ENCODE measurements at places on chromosomes 5 and 9.

GRCh38 chr9:14213504-14213903, 100.4 kb downstream of the NFIB start:
- no peak for DNase-seq

DNA sequence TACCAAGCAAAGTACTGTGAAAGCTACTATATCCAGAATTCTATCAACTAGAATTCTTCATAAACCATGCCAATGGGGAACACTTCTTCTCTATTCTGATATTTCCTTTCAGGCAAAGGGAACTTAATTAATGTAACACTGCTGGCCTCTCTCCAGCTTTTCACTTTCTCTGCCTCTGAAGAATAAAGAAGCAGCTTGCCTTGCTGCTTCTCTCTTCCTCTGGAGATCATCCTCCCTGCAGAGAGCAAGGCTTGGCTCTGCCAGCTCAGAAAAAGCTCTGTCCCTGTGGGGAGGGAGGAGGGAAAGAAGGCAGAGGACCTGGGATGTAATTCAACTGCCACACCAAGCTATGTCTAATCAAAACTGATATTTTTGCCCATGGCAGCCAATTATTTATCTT, 6.5 kb downstream of the CTNND2 start:
- DNase-seq = no peak

DNA sequence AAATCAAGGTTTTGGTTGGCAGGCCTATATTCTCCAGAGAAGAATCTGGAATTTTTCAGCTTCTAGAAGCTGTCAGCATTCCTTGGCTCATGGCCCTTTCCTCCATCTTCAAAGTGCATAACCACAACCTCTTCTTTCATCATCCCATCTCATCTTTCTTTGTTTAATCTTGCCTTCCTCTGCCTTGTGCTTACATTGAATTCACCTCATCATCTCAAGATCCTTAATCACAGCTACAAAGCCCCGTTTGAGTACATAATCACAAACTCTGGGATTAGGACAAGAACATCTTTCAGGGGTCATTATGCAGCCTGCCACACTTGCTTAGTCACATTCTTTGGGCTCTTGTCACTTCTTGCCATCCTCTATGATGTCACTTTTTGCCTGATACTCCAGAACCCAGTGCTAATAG, 130.3 kb downstream of the FOXD1 start:
- no peak for DNase-seq

DNA sequence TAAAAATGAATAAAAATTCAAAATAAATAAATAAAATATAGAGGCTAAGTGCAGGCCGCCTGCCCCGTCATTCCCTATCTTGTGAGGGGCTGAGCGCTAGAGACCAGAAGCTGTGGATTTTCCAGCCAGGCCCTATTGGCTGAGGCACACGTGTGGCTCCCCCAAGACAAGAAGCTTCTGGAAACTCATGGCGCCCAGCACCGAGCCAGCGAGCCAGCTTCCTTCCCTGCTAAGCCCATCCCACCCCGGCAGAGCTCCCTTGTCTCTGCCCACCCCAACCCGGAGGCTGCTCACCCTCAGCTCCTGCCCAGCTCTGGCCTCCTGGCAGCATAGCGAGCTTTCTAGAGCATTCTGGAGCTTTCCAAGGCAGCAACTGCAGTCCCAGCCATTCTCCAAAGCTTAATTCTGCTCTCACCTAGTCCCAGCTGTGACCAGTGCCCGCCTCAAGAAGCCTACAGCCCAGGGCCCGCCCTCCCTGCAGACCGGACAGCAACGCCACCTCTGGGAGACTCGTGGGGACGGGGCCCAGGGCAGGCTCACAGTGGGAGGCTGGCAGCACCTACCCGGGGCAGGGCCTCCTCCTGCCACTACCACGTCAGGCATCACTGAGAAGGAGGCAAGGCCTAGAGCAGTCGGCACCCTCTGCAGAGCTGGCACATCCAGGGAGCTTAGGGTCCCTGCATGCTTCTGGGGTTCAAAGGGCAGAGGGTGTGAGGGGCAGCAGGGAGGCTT, 23.2 kb upstream of the TMEM250 start:
- DNase-seq = no peak

DNA sequence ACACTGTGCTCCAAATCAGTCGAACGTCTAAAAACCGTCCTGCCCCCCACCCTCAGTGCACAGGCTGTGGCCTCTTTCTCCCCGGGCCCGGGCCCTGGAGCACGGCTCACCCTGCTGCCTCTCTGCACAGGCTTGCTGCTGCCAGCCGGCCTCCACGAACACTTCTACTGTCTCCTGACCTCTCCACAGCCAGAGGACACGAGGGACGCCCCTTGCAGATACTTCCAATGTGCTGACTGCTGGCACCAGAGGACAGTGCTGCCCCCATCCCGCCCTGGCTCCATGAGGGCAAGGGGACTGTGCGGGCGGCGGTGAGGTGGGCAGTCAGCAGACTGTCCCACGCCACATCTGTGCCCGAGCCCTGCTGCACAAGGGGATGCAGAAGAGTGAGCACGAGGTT, 174.8 kb downstream of the COL23A1 start:
- DNase-seq = no peak

- DNase-seq = no peak
Measured at GRCh38 chr5:140992828-140993227, 26.6 kb downstream of the PCDHAC2 start.

GRCh38 chr9:22010866-22011625, 1.9 kb upstream of the CDKN2B start:
- DNase-seq = no peak

DNA sequence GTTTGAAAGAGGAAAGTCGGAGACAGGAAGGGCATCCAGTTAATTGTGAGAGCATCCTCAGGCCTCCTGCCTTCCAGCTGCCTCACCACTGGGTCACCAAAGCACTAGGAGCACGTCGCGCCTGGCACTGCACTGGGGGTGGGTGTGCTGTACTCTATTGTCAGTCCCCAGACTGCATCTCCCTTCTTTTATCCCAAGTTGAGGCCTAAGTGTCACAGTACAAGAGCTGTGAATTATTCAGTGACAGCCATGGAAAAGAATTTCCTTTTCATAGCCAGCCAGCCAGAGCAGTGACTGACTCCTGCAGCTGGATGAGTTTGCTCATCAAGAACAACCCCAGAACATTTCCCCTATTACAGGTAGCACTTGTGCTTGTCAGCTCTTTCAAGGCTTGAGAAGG, 16.3 kb downstream of the CLTA start:
- DNase-seq = no peak

GRCh38 chr9:117697046-117697445, 7.2 kb upstream of the TLR4 start:
- DNase-seq = no peak

DNA sequence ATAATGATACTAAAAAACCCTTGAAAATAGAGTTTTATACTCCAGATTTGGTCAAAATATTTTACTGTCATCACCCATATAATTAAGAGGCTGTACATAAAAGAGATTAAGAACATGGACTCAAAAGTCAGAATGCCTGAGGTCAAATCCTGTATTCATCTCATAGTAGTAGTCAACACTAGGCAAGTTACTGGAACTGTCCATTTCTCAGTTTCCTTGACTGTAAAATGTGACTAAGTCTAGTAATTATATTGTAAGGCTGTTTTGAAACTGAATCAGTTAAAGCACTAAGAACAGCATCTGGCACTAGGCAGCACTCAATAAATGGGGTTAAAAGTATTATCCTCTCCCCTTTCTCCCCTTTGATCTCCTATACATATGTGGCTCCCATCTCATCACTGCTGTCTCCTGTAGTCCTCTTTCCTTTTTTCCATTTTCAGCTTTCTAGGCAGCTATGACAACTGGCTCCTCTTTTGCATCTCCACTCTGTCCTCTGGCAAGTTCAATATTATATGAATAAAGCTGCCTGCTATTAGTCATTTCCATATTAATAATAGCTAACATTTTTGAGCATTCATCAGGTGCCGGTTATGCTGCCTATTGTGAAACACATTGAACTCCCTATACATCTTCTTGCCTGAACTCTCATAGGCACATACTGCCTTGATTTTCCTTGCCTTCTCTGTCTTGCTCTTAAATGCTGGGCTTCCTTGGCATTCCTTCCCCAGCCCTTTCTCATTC, 185.8 kb upstream of the NREP start:
- DNase-seq = no peak

GRCh38 chr9:87531370-87532295, 34.0 kb downstream of the DAPK1 start:
- no peak for DNase-seq

- no peak for DNase-seq
Measured at GRCh38 chr5:15645381-15646160, 145.6 kb downstream of the FBXL7 start.

GRCh38 chr5:148794729-148795561, 31.5 kb upstream of the ADRB2 start:
- DNase-seq = no peak

DNA sequence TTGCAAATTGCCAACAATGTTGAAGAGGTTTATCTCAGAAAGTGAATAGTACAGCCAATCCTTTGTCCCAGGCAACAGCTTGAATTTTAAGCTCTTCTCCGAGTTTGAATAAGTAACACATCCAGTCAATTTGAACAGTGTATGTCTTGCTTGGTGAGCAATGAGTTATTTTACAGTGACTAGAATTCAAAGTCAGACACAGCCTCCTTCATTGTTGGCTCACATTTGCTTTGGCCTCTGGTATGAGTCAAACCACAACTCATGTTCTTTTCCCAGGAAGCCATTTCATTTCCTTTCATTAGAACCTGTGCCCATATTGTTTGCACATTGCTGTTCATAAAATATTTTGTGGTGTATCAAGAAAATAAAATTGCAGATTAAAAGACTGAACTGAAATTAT, 622.0 kb upstream of the DAB2 start:
- DNase-seq = no peak

- DNase-seq = no peak
Measured at GRCh38 chr9:112743216-112743836, 7.2 kb upstream of the SNX30 start.

DNA sequence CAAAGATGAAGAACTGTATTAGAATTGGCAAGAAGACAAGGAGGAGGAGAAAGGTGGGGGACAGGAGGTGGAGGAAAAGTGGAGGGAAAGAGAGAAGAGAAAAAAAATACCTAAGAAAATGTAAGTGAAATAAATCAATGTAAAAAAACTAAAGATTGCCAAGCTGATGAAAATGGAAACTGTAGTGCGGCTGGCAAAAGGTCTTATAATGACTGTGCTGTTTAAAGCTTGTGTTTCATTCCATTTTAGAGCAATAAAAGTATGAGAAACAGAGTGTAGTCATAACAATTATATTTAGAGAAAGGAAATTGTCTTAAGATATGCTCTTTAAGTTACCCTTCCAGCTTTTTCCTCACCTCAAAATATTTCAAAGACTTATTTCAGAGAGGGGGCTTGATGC, 670.5 kb upstream of the SEMA6A start:
- DNase-seq = no peak

- no peak for DNase-seq
Measured at GRCh38 chr9:114314256-114314867, 8.5 kb upstream of the ORM1 start.

GRCh38 chr5:98791898-98792580, 18.6 kb downstream of the RGMB start:
- no peak for DNase-seq

- no peak for DNase-seq
Measured at GRCh38 chr9:99360026-99360425, 137.9 kb downstream of the SEC61B start.

Data from activated T-helper 9 cell treated with anti-CD3 and anti-CD28 coated beads, Interleukin-2, amount 50 U/mL, for 16 hours (primary cell).